Suppressor macrophage (primary cell): ENCODE measurements at places on chromosomes 4 and X.

- DNase-seq: peak; percentile 45
Measured at GRCh38 chrX:16870862-16871815, 977 bp upstream of the RBBP7 start.

- DNase-seq: peak; percentile 40
Measured at GRCh38 chr4:146288193-146288592, 73.9 kb downstream of the REELD1 start.

DNA sequence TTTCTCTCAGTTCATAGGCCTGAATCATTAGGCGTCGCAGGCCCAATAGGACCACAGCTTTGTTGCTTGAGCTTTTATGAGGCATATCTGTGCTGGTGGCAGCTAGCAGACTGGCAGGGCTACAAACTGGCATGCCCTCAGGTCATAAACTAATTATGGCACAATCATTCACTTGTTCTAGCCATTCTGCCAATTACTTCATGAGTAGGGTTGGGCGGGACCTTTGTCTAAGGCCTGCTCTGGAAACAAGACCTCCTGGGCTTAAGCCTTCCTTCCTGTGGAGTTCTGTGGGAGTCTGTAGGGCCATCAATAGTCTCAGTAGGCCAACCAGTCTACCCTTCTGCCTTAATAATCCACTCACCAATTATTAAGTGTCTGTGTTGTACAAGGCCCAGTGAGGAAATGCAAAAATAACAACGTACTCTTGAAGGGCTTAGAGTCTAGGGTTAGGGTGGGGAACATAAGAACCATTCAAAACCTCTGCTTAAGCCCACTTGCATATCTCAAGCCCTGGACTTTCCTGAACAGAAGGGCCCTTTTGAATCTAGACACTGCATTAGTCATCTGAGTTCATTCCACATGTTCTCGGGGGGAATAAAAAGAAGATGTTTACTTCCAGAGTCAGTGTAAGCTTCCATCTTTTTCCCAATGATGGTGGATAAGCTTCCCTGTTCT lies 44.5 kb downstream of the SHROOM4 start:
- DNase-seq: no peak

DNA sequence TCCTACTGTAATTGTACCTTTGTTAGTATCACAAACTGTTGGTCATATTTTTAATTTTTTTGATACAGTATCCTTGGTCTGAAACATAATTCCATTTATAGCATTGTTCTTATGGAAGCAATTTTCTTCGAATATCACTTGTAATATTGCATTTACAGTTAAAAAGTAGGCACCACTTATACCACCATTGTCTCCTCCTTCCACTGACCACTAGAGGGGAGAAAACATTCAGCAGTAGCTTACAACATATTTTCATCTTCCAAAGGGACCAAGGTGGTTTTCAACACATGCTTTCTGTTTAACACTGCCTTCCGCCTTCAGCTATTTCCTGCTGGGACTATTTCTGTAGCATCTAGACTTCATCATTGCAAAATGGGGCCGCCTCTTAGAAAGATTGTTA lies 146.2 kb downstream of the COL4A6 start:
- DNase-seq: no peak

DNA sequence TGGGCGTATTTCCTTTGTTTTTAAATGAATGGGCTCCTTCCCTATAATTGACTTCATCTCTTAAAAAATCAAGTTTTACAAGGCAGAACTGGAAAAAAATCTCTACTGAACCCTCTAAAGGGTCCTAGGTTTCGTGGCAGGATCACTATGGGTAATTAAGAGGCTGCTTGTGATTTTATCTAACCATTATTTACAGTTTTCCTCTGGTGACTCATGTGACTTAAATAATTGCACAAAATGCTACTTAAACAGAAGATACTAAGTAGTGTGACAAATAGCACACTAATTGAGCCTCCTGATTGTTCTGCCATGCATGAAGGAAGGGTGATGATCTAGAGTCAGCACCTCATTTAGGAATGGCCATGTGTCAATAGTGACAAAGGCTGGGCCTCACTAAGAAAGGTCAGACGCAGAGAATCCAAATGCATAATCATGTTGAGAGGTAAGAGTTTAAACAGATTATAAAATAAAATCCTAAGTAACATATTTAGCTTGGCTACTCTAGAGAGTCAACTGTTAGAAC lies 35.5 kb downstream of the OFD1 start:
- no peak for DNase-seq

DNA sequence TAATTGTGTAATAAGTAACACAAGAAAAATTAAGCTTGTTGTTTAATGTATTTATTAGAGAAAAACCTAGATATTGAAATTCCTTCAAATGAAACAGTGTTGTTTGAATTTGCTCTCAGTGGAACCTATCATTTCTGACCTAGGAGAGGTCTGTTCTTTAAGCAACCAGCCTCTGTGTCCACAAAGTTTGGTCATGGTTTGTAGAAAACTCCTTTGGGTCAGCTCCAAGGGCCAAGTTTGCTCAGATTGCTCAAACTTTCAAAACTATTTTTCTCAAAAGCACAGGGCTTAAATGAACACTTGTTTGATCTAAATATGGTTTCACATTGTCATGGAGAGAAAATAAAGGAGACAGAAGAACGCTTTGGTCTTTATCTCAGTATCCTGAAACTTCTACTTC lies 29.6 kb upstream of the RPL34 start:
- DNase-seq: no peak

DNA sequence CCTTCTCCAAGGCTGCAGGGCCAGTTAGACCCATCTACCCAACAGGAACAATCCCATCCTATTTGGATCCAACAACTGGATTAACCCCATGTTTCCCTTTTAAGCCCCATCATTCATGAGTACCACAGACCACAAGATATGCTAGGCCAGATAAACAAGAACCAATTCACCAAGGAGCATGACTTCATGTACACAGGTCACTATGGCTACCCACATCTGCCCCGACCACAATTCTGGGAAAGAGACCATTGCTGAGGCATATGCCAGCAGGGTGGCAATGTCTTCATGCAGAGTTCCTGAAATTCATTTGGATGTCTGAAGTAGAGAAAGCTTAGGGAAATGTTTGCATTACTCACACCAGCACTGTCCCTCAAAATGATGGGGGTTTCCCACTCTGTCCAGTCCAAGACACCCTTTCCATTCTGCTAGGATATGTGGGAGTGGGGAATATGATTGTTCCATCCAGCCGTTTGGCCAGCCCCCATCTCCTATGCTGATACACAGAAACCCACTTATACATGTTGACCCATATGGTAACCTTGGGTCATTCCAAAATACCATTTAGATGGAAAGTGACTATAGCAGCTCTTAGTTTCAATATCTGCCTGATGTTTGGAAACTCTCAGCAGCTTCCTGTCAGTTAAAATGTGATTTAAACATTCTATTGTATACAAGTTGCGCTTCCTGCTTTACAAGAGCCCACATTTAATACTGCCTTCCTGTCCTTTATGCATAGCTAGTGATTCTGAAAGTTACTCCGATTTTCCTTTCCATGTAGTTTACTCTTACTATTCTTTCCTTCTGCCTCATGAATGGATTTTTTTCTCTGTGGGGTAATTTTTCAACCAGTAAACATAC lies 129.0 kb downstream of the AMMECR1 start:
- peak; percentile 9 for DNase-seq

DNA sequence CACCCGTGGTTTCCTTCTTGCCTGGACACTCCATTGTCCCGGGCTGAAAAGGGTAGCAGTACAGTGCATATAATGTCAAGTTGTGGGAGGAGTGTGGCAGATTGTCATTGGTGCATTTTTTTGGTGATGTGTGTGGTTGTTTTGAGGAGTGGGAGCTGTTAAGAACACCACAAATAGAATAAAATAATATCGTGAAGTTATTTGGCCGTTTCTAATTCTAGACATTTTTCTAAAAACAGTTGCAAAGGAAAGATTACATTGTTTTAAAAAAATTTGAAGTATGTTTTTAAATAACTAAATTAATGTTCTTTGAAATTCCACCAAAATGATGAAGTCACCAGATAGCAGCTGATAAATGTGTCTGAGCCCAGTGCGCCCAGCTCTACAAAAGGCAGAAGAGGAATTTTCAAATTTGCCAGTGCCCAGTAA lies 1.3 kb downstream of the PKD2 start:
- DNase-seq: peak; percentile 53

DNA sequence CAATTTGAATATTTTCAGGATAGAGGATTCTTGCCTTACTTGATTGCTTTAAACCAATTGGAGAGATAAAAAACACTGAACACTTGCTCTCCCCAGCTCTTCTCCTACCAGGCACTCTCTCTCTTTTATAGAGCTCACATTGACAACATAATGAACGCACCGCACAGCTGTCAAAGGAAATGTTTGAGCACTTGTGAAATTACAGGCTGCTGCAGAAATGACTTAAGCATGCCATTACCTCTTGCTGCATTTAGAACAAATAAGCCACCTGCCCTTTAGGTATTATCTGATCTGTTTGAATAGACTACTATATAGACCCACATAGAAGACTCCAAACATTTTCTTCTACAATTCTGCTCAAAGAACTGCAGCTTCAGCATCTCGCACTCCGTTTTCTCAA lies 227.7 kb downstream of the C4orf33 start:
- DNase-seq: no peak

DNA sequence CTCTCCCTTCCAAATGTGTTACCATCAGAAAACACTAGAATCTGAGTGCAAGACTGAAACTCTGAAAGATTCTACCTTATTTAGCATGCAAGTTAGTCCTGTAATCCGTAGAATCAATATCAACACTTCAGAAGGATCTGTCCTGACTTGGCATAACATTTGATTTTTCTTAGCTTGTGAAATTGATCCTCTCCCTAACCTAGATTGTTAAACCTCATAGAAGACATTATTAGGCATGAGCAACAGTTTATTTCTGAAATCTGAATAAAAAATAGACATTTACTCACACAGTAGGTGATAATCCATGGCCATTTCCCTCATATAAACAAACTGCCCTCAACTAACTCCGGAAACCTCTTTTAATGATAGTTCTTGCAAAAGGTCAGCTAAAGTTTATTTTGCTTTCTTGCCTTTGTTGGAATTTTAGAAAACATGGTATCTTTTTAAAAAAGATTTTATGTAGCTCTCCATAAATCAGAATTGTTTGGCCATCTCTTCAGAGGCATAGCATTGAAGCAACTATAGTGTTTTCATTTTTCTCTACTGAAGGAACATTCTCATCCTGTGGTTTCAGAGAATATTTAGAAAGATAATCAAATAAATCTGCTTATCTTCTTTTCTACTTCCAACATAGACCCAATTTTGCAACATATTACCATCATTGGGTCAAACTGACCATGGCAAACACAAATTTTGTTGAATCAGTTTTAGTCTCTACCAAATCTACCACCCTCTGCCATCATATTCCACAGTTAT lies 38.5 kb upstream of the PDLIM5 start:
- DNase-seq: no peak

GRCh38 chr4:35695421-35695820 lies 548.9 kb downstream of the ARAP2 start:
- DNase-seq: no peak

DNA sequence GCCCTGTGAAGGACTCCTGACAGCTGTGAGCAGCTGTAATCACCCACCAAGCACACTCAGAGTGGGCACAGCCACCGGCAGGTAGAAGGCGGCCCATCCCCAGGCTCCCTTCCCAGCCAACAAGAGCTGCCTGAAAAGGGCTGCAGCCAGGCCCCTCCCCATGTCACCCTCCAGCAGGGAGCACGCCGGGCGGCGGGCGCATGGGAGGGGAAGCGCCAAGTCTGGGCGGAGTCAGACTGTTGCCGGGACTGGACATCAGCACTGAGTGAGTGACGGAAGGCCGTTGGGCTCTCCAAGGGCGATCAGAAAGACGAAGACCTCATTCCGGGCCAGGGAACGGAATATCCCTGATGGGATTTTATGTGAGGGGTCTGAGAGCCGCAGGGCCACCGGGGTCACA lies 82.1 kb downstream of the PPP2R2C start:
- DNase-seq: no peak

- no peak for DNase-seq
Measured at GRCh38 chrX:5681159-5681558, 547.5 kb downstream of the NLGN4X start.

DNA sequence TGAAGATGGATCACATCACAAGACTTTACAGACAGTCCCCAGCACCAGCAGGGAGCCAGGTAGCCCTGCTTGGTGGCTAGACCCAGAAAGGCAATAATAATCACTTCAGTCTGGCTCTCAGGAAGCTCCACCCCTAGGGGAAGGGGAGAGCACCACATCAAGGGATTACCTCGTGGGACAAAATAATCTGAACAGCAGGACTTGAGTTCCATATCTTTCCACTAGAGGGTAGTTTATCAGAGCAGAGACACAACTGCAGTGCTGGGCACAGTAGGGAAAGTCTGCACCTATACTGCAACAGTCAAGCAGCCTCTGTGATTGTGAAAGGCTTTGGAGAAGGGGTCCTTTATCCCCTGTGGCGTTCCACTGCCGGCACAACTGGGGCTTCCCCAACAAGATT lies 547.0 kb upstream of the POU3F4 start:
- no peak for DNase-seq

DNA sequence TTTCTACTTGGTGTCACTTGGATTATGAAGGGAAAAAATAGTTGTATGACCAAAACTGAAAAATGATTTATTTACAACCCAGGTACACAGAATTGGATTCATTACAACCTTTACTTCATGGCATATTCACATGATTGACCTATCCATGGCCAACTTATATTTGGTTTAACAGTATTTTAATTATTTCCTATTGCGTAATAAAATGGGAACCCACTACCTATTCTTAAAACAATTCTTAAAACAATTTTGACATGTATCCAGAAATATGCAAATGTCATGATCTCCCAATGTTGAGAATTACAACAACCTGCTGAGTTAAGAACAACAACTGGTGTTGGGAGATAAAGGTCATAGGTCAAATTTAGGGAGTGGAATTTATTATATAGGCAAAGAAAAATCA lies 54.8 kb upstream of the DDX53 start:
- no peak for DNase-seq

DNA sequence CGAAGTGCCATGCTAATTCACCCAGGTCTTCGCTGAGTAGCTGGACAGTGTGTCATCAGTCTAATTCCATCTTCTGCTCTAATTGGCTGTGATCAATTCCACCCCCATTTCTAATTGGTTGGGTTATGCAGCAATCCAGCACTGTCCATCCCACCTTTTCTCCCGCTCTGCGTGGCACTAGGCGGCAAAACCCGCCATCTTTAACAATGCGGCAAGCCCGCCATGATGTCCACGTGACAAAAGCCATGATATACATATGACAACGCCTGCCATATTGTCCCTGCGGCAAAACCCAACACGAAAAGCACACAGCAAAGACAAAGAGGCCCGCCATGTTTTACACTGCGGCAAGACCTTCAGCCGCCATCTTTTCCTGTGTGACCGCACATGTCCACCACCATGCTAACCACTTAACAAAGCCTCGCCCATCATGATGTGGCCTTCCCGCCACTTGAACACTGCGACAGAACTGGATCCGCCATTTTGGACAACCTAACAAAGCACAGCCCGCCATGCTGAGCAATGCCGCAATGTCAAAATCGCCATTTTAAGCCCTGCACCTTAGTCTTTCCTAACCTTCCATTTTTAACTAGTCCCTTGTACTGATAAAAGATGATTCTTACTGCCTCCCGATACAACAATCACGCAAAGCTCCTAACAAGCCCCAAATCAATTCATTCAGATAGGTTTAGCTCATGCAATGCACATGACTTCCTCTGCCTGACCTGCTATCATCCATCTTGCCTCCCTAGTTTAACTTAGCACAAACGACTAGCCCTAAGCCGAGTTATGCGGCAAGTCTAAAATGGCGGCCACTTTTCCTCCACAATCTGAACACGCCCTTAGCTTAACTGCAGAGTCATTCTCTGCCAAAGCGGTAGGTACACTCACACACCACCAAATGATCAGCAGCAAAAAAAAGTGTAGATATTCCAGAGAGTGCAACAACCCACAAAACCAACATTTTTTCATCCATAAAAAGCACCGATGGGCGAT lies 288.3 kb downstream of the CHIC1 start:
- DNase-seq: no peak

- DNase-seq: no peak
Measured at GRCh38 chr4:27574743-27575142, 714.1 kb downstream of the STIM2 start.
